ENCODE measurements at places on chromosomes 13 and 19. TPM values are rescaled to one million over a fixed set of nuclear protein-coding genes. Genes with fewer than 3 reads are reported as not detected.

Gene SYT5
- 9.1 TPM for total RNA-seq

Gene SLC7A9
- 3.1 TPM for total RNA-seq

Gene F7
- 5.3 TPM for total RNA-seq

Gene SERPINE3
- total RNA-seq: 0.36 TPM

Gene SCEL
- total RNA-seq: 102 TPM

Gene MICOS13
- total RNA-seq: 42.2 TPM

Gene LIPE
- total RNA-seq: 6.9 TPM

Gene DIAPH3
- total RNA-seq: 8.6 TPM

Gene CEACAM21
- not detected for total RNA-seq

Gene ADGRE3
- total RNA-seq: not detected

Gene KLK3
- total RNA-seq: not detected

Gene HSPB6
- 0.60 TPM for total RNA-seq

Gene SYDE1
- total RNA-seq: 23.7 TPM

DNA sequence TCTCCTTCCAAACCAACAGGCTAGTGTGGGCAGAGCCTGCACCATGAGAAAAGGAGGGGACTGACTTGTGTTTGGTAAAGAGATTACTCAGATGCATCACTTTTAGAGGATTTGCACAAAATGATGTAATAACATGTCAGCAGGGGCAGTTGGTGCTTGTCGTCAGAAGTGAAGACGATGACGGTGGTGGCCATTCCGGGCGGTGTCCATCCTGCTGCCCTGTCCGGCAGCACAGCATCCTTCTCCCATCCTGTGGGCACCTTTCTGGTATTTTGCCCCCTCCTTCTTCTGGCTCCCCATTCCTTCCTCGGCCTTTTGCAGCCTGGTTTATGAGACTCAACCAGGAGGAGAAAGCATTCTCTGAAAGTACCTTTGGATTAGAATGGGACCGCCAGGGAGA, 160.1 kb downstream of the TEX29 start:
- no peaks in the 10 kb centered on the region for H3K36me3 ChIP-seq
- no peak overlapping the region for H3K4me3 ChIP-seq
- peak; percentile 47 for DNase-seq
- no peaks in the 10 kb centered on the region for H3K4me1 ChIP-seq
- peaks cover 22% of the 10 kb centered on the region for H3K27me3 ChIP-seq

DNA sequence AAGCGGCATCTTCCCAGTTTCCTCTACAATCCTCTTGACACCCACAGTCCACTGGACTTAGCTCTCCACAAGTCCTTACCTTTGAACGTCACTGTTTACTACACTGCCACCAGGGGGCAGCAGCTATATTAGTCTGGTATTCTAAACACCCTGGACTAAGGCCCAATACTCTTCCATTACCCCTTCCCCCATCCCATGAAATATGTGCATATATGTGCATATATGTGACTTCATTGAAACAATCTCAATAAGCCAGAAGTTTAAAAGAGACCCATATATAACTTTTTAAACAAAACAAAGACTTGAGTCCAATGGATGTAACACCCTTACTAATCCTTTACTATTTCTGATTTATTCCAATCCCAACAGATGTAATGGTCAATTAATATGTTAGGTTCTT, 15.5 kb downstream of the GGACT start:
- no peak overlapping the region for H3K4me3 ChIP-seq
- DNase-seq: no peak
- H3K36me3 ChIP-seq: no peaks in the 10 kb centered on the region
- no peak overlapping the region for H3K27ac ChIP-seq

GRCh38 chr19:7734220-7735203, 2.6 kb upstream of the CLEC4G start:
- DNase-seq: no peak
- H3K27ac ChIP-seq: no peak overlapping the region
- no peaks in the 10 kb centered on the region for H3K36me3 ChIP-seq
- no peaks in the 10 kb centered on the region for H3K4me1 ChIP-seq
- H3K27me3 ChIP-seq: peaks cover 63% of the 10 kb centered on the region

- peaks cover 5% of the 10 kb centered on the region for H3K4me1 ChIP-seq
- H3K4me3 ChIP-seq: no peak overlapping the region
- no peaks in the 10 kb centered on the region for H3K36me3 ChIP-seq
- peaks cover 27% of the 10 kb centered on the region for H3K27me3 ChIP-seq
- DNase-seq: no peak
These were observed 58.0 kb upstream of the IRS2 start for GRCh38 chr13:109844396-109844795.

- H3K27ac ChIP-seq: peak overlapping the region; percentile 89
- H3K4me3 ChIP-seq: peak overlapping the region; percentile 70
- no peaks in the 10 kb centered on the region for H3K36me3 ChIP-seq
- peaks cover 22% of the 10 kb centered on the region for H3K4me1 ChIP-seq
- H3K27me3 ChIP-seq: no peaks in the 10 kb centered on the region
- DNase-seq: no peak
These were observed 25.9 kb downstream of the MPND start for GRCh38 chr19:4369109-4369887.

GRCh38 chr13:50101590-50101989, 86.3 kb downstream of the KCNRG start:
- H3K27me3 ChIP-seq: no peaks in the 10 kb centered on the region
- no peak for DNase-seq
- H3K36me3 ChIP-seq: peaks cover 22% of the 10 kb centered on the region
- peaks cover 8% of the 10 kb centered on the region for H3K4me1 ChIP-seq

GRCh38 chr13:27037171-27037570, 134.4 kb downstream of the USP12 start:
- no peak for DNase-seq
- peaks cover 57% of the 10 kb centered on the region for H3K27me3 ChIP-seq
- peaks cover 12% of the 10 kb centered on the region for H3K4me1 ChIP-seq
- no peaks in the 10 kb centered on the region for H3K36me3 ChIP-seq
- H3K27ac ChIP-seq: no peak overlapping the region

DNA sequence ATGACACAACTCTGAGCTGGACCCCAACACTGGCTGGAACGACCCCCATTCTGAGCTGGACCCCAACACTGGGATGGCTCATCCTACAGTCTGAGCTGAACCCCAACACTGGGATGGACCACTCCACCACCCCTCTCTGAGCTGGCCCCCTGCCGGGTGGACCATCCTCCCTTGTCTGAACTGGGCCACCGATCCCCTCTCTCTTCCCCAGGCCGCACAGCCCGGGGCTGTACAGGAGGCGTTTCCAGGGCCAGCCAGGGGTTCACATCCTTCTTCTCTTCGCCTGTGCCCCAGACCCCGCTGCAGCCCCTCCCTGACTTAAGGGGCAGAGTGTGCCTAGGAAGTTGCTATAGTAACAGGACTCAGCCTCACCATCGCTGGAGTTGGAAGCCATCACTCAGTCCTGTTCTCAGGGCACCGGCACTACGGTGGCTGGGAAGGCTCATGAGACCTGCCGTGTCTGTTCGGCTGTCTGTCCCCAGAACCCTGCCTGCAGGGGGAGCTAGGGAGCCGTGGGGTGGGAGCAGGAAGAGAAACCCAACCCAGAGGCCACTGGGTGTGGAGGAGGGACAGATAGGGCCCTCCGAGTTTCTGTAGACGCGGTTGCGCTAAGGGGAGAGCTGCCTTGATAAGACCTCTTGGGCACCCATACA, 3.7 kb downstream of the PRKACA start:
- no peaks in the 10 kb centered on the region for H3K36me3 ChIP-seq
- no peak overlapping the region for H3K27ac ChIP-seq
- H3K4me1 ChIP-seq: peaks cover 24% of the 10 kb centered on the region
- H3K27me3 ChIP-seq: no peaks in the 10 kb centered on the region
- DNase-seq: no peak
- H3K4me3 ChIP-seq: no peak overlapping the region

DNA sequence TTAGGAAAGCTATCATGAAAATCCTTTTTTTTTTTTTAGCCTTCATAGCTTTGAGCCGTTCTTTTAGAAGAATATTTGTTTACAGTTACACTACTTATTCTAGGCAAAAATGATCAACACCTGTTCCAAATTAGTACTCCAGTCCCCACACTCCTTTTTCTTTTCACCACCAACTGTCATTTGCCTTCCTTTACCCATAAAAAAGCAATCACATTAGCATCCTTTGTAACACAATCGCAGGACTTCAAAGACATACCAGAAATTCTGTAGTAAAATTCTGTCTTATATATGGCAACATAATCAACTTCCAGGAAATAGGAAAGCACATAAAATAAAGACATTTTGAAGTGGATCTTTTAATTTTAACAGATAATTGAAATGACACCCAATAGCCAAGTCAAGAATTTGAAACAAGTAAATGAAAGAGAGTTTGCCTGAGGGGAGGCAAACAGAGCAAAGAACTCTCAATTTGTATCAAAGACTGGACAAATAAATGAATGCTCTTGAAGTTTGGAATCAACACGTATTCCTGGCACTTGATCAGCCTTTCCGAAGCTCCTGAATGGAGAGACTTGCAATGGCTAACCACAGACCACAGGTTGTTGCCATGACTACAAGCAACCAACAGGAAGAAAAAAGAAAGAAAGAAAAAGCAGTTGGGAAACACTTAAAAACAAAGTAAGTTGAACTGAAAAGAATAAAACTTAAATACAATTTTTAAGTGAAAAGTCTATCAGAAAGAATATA, 206.8 kb downstream of the PCDH9 start:
- DNase-seq: no peak
- no peaks in the 10 kb centered on the region for H3K27me3 ChIP-seq
- no peak overlapping the region for H3K4me3 ChIP-seq
- peaks cover 11% of the 10 kb centered on the region for H3K4me1 ChIP-seq

GRCh38 chr13:31184981-31185645, 14.7 kb upstream of the B3GLCT start:
- no peak overlapping the region for H3K4me3 ChIP-seq
- no peak overlapping the region for H3K27ac ChIP-seq
- peaks cover 11% of the 10 kb centered on the region for H3K4me1 ChIP-seq
- DNase-seq: no peak

GRCh38 chr13:36888645-36889044, 31.4 kb downstream of the SMAD9 start:
- peaks cover 5% of the 10 kb centered on the region for H3K36me3 ChIP-seq
- H3K27ac ChIP-seq: no peak overlapping the region
- peaks cover 4% of the 10 kb centered on the region for H3K27me3 ChIP-seq
- H3K4me1 ChIP-seq: peaks cover 53% of the 10 kb centered on the region

DNA sequence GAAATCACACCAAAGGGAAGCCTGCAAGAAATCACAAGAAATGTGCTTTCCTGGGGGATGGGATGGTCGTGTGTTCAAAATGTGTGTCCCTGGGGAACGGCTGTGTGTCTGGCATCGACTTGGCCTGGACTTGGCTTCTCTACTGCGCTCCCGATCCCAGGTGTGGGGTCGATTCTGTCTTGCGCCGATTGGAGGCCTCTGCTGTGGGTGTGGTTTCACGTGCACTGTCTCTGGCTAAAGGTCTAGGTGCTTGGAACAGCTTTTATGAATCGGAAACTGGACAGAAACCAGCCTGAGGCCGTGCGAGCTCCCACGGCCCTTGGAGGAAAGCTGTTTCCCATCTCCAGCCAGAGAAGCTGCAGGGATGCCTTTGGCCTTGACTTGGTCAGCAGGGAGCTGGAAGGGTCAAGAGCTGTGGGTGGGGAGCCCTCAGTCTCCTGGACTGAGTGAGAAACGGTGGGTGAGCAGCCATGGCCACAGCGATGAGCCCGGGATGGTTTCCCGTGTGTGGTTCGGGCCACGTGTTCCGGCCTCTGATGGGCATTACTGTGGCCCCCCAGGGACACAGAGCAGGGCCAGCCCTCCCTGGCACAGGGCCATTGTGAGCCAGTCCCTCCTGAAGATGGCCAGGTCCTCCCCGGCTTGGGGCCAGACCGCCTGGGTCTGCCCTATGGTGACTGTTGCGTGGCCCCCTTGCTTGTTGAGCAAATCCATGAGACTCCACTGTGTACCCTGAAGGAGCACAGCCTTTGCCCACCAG, 29.7 kb downstream of the MCF2L start:
- no peaks in the 10 kb centered on the region for H3K27me3 ChIP-seq
- no peak for DNase-seq
- H3K4me1 ChIP-seq: peaks cover 38% of the 10 kb centered on the region
- H3K4me3 ChIP-seq: no peak overlapping the region

DNA sequence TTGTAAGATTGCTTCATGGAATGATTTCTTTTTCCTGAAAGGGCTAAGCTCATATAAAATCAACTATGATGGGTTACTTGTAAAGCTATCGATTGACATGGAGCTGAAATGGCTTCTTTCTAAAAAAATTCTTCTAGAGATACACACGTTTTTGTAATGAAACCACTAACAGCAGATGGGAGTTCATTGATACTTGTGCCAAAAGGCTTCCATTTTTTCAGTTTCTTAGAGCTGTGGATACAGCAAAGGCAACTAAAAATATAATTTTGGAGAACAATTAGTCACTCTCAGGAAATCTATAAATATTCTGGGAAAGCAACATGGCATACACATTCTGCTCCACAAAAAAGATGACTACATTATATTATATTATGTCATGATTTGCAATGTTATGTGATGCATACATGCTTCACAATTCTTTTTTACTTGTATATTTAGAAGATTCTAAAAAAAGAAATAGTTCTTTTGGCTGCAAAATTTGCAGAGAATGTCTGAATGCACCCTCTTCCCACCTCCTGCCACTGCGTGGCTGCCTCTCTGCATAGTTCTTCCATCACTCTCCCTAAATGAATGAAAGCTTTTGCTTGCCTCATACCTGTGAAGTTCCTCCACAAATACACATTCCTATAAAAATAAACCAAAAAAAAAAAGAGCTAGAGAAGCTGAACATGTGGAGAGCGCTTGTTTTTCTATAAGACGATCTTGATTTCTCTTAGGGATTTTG, 802.5 kb downstream of the EFNB2 start:
- H3K4me3 ChIP-seq: no peak overlapping the region
- H3K27me3 ChIP-seq: no peaks in the 10 kb centered on the region
- peaks cover 9% of the 10 kb centered on the region for H3K4me1 ChIP-seq
- H3K36me3 ChIP-seq: no peaks in the 10 kb centered on the region
- DNase-seq: no peak

- H3K36me3 ChIP-seq: peaks cover 4% of the 10 kb centered on the region
- H3K4me3 ChIP-seq: peak overlapping the region; percentile 65
- peaks cover 12% of the 10 kb centered on the region for H3K4me1 ChIP-seq
- no peak for DNase-seq
- H3K27ac ChIP-seq: no peak overlapping the region
- H3K27me3 ChIP-seq: peaks cover 42% of the 10 kb centered on the region
These were observed 1.7 kb downstream of the TGFBR3L start for GRCh38 chr19:7916103-7916954.

DNA sequence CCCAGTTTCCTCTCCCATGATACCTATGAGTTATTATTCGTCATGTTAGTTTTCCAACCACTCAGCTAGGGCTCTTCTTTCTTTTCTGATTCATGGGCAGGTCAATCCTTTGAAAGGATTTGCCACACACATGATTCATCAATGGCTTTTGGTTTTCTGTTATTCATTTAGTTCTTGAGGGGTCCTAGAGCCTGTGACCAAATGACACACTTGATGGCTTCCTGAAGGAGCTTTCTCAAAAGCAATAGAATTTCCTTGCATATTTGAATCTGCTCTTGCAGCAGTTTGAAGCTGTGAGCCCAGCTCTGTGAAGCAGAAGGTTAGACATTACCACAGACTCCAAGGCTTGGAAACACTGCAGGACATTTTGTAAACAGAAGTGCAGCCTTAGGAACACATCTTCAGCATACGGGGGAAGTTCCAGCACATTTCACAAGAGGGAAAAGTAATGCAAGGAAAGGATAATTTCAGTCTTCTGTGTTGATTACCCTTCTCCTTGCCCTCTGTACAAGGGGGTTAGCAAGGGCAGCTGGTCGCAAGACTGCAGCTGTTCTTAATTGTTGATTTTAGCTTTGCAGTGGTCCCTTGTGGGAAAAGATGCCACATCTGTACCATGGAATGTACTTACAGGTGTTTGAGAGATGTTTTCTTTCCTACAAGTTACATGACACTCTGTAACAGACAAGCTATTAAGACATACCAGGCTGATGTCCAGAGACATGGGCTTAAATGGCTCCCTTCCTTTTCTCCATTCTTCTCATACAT, 338.6 kb downstream of the KCNRG start:
- DNase-seq: no peak
- peaks cover 50% of the 10 kb centered on the region for H3K4me1 ChIP-seq
- peak overlapping the region; percentile 52 for H3K27ac ChIP-seq
- no peaks in the 10 kb centered on the region for H3K27me3 ChIP-seq
- peak overlapping the region; percentile 16 for H3K4me3 ChIP-seq

Data from type B pancreatic cell (in vitro differentiated cells).